ENCODE measurements at places on chromosomes 4 and X.

GRCh38 chrX:108396986-108397385 lies 41.2 kb downstream of the COL4A6 start:
- DNase-seq, result no peak

DNA sequence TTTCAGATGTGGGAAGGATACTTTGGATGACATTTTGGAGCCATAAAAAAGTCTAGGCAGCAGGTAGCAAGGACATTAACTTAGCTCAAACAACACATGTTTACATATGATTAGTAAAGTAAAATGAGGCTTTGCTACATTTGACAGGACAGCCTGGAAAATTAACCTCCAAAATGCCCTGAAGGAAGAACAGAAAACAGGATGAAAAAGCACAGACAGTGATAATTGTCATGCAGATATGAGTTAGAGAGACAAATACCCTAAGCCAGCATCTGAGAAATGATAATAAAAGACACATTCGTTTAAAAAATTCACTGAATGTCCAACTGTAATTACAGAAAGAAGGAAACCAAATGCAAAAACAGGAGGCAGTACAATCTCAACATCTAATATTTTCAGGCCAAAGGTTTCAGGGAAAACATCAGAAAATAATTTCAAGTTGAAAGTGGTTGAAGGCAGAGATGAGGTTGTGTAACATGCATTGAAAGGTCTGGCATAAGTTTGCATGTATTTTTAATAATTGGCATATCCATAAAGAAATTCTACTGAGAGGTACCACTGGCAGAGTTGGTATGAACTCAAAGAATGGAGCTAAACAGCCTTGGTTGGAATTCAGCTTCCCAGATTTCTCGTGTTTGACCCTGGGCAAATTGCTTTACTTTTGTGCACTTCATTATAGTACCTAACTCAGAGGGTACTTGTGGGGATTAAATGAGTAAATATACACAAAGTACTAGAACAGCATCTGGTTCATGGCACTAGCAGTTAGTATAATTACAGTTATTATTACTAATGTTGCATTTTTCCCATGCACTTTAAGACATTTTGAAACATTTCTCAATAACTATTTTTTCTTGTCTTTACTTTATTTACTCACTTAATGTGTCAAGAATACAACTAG lies 54.4 kb upstream of the MAP9 start:
- no peak for DNase-seq

- DNase-seq, result peak; percentile 1
These were observed 136.4 kb downstream of the REPS2 start for GRCh38 chrX:17082831-17083230.

DNA sequence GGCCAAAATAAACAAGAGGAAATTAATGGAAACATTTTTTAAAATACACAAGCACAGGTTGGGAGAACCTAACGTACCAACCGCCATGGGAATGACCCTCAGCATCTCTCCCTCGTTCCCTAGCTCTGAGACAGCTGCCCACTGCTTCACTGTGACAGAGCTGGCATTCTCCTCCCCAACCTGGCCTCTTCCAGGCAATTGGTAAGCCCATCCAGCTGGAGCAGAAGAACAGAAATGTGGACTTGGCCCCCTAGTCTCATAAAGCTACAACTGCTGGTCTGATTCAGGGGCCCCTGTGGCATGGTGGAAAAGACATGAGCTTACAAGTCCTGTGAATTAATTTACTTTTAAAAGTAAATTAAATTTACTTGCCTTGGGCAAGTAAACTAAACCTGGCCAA lies 245.1 kb downstream of the PTTG2 start:
- no peak for DNase-seq

GRCh38 chr4:33184657-33185290 lies 2464.6 kb downstream of the PCDH7 start:
- DNase-seq, result no peak

DNA sequence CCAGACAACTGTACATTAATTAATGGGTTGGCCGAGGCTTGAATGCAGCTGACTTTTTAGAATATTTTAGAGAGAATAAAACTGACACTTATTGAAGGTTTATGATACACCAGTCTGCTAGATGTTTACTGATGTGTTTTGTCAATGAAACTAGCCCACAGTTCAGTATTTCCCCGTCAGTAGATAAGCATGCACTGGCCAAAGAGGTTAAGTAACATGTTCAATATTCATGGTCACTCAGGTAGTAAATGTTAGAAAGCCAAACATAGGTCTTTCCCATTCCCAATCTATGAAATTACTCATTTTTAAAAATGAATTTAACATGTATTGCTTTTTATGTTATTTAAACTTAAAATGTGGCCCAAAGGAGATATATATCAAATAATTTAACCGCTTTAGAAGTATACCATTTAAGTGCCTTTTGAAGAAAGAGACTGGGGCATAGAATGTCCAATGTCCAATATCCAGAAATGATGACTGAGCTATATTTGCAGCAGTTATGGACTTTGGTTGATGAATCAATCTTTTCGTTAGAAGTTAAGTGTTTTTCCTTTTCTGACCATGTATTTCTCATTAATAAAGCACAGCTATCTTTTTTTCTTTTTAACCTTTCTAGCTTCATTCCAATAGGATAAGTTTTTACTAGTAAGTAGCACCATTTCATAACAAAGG lies 156.1 kb downstream of the RAPGEF2 start:
- no peak for DNase-seq

- DNase-seq, result no peak
These were observed 952 bp downstream of the ANOS1 start for GRCh38 chrX:8730812-8731558.

DNA sequence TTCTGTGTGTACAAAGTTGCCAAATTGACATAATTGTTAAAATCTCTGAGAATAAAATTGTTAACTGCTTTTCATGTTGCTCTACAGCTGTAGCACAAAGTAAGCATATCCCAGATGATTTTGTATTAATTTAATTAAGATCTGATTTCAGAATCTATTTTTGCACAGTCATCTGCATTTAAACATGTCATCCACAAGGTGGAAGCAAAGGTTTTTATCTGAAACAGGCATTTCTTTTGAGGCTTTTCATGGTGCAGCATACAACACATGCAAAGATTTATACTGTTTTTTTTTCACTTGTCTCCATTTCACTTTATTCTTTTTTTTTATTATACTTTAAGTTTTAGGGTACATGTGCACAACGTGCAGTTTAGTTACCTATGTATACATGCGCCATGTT lies 51.2 kb downstream of the GC start:
- DNase-seq, result peak; percentile 7

GRCh38 chrX:18789916-18790315 lies 82.5 kb downstream of the PPEF1 start:
- no peak for DNase-seq

GRCh38 chrX:29470030-29470429 lies 745.3 kb upstream of the MAGEB2 start:
- DNase-seq, result peak; percentile 38

All from LoVo (cell line).